ENCODE measurements at places on chromosomes 6 and 20.
A peak's percentile ranks its signal among the peaks of the same experiment; 100 is the strongest.

- no peak for DNase-seq
Observed at GRCh38 chr6:49606721-49607390, 29.8 kb downstream of the RHAG start.

DNA sequence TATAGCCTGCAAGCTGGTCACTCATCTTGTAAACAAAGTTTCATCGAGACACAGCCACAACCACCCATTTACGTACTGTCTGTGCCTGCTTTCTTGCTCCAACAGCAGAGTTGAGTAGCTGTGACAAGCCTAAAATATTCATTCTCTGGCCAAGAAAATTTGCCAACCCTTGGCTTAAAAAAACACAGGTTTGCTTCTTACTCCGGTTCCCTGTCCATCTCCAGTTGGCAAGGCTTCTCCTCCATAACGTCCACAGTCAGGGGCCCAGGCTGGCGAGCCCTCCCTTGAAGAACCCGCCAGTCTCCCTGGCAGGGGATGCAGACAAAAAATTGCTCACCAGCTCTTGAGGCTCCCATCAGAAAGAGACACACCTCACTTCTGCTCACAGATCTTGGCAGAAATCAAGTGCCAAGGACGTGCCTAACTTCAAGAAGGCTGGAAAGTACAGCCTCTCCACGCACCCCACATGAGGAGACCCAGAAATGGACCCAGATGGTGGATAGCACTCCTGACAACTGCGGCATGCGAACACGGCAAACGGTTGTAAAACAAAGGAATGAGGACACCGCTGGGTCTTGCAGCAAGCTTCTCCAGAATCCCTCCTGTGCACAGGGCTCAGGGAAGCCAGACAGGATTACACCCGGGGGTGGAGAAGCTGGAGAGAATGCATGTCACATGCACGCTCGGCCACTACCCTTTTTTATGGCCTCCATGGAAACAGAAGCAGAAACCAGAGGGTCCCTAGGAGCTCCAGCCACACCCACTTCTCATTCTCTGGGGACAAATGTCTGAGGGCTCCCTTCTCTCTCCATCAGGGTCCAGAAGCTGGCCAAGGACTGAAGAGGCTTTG, 59.8 kb upstream of the SIRPA start:
- no peak for DNase-seq

- peak; percentile 82 for DNase-seq
Observed at GRCh38 chr6:128519132-128519930, 1.1 kb downstream of the PTPRK start.

DNA sequence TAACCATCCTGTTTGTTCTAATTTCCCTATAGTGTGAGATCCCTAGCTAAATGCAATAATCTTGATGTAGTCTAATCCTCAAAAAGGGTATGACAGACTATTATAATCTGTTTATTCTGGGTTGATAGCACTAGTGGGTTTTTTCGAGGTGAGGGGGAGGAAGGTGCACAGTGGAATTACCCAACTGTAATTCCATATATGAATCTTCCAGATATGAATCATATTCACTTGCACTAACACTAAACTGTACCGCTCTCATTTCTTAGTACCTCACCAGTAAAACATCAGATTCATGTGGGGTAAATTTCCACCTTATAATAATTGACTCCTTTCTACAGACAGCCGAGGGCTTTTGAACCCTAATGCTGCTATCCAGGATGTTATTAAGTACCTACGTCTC, 16.5 kb downstream of the NCOA7 start:
- DNase-seq, result no peak

- DNase-seq, result no peak
Observed at GRCh38 chr6:137903933-137904821, 37.1 kb downstream of the TNFAIP3 start.

DNA sequence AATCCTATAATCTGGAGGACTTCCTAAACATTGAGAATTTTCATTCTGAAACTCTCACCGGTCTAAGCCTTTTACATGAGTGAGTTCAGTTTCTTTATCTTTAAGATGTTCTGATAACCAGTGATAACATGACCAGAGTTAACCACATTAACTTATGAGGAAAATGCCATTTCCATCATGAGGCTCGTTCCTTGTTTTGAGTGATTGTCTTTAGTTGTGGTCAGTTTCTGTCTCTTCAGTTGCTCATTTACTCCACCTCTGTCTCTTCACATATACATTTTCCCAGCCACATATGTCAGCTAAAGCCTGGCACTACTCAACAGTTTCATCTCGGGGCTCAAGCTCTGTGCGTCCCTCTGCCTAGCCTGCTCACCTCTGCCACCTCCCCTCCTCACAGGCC, 70.4 kb downstream of the JAG1 start:
- no peak for DNase-seq
